ENCODE measurements at places on chromosomes 2 and 18.

DNA sequence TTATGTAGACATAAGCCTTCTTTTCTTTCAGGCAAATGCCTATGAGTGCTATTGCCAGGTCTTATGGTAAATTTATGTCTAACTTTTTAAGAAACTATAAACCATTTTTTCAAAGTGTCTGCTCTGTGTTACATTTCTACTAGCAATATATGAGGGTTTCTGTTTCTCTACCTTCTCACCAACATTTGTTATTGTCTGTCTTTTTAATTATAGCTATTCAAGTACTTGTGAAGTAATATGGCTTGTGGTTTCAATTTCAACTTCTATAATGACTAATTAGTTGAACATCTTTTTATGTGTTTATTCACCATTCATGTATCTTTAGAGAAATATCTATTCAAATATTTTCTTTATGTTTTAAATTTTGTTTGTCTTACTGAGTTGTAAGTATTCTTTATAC lies 213.1 kb upstream of the MC4R start:
- no peak for DNase-seq

DNA sequence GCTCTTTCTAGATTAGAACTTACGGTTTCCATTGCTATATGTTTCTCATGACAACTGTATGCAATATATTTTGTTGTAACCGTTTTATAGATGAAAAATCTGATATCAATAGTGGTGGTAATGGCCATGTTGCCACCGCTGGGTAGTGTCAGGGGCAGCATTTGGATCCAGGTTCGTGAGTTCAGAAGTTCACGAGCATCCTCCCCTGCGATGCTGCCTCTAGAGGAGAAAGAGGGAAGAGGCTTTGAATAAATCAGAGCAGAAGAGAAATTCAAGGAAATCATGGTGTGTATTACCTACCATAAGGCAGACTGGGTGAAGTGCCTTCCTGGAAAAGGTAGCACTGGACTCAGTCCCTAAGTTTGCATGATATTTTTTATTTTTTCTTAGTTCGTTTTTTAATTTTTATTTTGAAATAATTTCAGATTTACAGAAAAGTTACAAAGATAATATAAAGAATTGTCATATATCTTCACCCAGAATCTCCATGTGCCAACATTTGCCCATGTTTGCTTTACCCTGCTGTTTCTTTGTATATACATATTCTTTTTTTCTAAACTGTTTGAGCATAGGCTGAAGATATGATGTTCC lies 3.3 kb upstream of the ZBTB7C start:
- peak; percentile 16 for DNase-seq

DNA sequence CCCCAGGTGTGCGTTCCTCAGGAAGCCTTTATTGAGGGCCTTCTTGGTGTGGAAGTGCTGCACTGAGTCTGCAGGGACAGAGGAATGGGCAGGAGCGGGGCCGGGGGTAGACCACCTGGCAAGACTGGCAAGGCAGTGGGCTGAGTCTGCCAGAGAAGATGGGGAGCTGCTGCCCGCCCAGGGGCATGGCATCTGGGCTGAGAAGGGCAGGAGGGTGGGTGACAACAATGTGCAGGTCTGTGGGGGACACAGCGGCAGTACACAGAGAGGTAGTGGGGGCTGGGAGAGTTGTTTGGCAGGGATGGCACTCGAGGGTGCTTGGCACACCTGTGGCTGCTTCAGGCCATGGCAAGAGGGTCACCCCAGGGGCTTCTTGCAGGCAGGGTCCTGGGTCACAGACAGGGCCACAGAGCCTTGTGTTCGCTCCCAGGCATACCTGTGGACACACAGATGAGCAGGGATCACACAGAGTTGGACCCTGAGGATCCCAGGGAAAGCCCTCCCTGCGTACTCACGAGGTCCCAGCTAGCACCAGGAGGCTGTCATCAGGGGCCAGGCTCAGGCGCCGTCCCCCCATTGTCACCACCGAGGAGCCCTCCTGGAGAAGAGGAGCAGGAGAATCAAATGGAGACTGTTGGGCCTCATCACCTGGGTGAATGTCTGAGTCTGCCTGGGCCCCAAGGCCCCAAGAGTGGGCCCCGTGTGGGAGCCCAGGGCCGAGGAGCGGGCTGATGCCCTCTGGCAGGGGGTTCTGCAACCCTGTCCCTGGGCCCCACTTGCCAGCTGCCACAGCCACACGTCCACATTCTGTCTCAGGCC lies 3.4 kb upstream of the OXER1 start:
- no peak for DNase-seq

DNA sequence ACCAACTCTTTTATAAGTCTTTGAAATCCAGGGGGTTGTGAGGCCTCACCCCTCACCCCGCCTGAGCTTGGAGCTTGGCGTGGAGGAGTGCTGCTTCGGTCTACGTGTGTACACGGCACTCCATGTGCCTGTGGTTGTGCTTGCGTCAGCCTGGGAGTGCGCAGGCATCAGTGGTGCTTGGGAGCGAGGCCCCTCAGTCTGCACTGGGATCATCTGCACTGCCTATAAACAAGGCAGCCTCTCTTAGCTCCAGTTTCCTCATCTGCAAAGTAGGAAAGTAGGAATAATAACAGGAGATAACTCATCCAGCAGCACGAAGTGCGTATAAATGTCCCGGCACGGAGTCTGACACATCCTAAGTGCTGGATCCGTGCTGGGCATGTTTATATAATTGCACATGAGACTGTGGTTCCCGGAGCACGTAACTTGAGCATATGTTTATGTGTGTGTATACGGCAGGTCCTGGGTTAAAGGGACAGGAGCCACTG lies 1.2 kb downstream of the GYPC start:
- peak; percentile 48 for DNase-seq

Measured in activated naive CD4-positive, alpha-beta T cell treated with Interleukin-2 at 50 U/mL for 16 hours (primary cell).